ENCODE measurements at places on chromosomes 2 and 18. TPM values are rescaled to one million over a fixed set of nuclear protein-coding genes. Genes with fewer than 3 reads are reported as not detected.

DNA sequence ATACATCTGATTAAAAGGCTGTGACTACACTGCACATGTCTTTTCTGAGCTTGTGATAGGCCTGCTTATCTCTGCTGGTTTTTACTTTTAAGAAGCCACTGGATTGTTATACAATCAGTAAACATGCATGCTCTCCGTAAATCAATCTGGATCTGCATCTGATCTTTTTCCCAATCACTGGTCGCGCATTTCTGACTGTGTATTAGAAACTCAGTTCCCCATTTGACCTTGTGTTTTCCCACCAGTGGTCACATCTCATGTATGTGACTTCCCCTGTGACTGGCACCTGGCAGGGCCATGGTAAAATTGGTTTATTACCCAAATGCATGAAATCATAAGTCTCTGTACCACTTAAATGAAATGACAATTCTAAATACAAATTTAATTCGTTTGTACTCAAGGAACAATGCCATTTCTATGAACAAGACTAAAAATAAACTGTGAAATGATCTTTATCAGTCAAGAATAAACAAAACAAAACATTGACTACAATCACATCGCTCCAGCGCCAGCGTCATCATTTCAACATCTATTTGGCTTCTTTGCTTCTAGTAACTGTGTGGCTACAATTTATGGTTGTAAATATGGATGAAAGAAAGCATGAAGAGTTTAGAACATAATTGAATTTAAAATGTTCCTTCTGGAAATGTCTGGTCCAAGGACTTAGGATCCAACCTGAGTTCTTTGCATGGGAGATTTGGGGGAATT lies 396.6 kb upstream of the TRIB2 start:
- H3K4me1 ChIP-seq: no peaks in the 10 kb centered on the region
- DNase-seq: no peak
- no peaks in the 10 kb centered on the region for H3K27me3 ChIP-seq
- no peak overlapping the region for H3K4me3 ChIP-seq
- H3K27ac ChIP-seq: no peak overlapping the region
- H3K36me3 ChIP-seq: no peaks in the 10 kb centered on the region

DNA sequence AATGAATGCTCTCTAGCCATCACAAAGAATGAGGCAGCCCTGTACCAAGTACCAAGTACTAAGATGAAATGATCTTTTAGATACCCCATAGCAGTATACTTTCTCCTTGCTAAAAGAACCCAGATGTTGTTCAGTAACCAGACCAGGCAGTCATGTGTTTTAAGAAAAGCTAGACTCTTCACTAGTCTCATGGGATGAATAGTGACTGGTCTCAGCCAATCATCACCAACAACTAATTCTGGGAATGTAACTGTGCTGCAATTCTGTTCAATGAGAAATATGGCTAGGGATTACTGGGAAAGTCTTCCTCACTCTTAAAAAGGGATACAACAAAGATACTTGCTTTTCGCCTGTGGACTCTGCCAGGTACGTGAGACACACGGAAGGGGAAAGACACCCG lies 29.5 kb downstream of the MBOAT2 start:
- H3K36me3 ChIP-seq: no peaks in the 10 kb centered on the region
- DNase-seq: no peak
- no peaks in the 10 kb centered on the region for H3K27me3 ChIP-seq

DNA sequence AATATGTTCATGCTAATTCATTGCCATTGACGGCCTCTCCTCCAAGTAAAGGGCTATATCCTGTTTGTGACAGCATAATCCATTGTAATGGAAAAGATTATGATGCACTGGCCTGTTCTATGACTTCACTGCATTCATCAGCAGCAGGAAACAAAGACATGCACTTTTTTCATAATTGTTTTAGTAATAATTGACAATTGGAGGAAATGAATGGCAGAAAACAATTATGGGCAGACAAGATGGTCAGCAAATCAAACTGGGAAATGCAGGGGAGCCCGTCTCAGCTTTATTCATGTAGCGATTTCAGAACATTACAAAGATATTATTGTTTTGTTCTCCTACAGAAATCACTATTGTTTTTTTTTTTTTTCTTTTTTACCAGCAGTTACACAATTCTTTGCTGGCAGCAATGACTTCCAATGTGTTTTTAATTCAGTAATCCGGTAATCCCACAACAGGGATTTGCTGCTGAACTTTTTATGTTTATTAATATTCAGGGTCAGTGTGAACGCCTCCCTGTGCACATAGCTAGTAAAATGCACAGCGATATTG lies 33.8 kb upstream of the RASGRP3 start:
- no peaks in the 10 kb centered on the region for H3K27me3 ChIP-seq
- H3K36me3 ChIP-seq: no peaks in the 10 kb centered on the region
- H3K4me1 ChIP-seq: no peaks in the 10 kb centered on the region

DNA sequence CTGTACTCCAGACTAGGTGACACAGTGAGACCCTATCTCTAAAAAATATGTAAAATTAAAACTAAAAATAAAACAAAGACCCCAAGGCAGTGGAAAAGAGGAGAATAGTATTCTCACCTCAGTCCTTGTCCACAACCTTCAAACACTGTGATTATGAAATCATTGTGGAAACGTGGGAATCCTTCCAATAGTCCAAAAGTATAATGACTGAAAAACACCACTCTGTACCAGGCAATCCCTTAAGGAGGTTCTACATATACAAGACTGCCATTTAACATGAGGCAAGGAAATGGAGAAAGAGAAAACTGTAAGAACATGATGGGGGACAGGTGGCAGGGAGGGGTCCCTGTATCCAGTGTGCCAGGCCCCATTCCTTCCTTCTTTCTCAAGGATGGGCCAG lies 66.1 kb downstream of the ACVR1 start:
- H3K4me3 ChIP-seq: no peak overlapping the region
- no peaks in the 10 kb centered on the region for H3K27me3 ChIP-seq
- H3K4me1 ChIP-seq: no peaks in the 10 kb centered on the region
- no peak for DNase-seq

DNA sequence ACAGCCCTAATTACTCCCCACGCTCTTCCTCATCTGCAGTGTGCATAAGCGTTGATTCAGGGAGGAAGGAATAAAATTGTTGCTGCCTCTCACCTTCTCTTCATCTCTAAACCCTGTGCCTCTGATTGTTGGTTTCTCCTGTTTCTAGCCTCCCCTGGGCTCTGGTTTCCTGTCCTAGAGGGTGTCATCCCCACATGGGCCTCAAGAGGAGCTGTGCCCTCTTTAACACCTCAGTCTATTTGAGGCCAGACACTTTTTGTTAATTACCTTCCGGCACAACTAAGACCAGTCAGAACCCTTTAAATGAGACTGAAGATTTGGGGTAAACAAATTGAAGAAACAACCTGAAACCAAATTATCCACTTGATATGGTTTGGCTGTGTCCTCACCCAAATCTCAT lies 9.7 kb downstream of the CTAGE1 start:
- H3K4me3 ChIP-seq: no peak overlapping the region
- H3K27me3 ChIP-seq: no peaks in the 10 kb centered on the region
- no peaks in the 10 kb centered on the region for H3K4me1 ChIP-seq
- no peaks in the 10 kb centered on the region for H3K36me3 ChIP-seq

- H3K4me1 ChIP-seq: no peaks in the 10 kb centered on the region
- no peaks in the 10 kb centered on the region for H3K27me3 ChIP-seq
- H3K36me3 ChIP-seq: no peaks in the 10 kb centered on the region
- no peak overlapping the region for H3K27ac ChIP-seq
Measured at GRCh38 chr18:60503199-60503598, 130.6 kb upstream of the MC4R start.

- no peaks in the 10 kb centered on the region for H3K36me3 ChIP-seq
- no peaks in the 10 kb centered on the region for H3K4me1 ChIP-seq
- no peak overlapping the region for H3K27ac ChIP-seq
- DNase-seq: no peak
- no peak overlapping the region for H3K4me3 ChIP-seq
Measured at GRCh38 chr18:59643740-59644139, 53.5 kb downstream of the CCBE1 start.

GRCh38 chr2:240203031-240203787 lies 62.8 kb upstream of the OTOS start:
- no peaks in the 10 kb centered on the region for H3K4me1 ChIP-seq
- no peaks in the 10 kb centered on the region for H3K36me3 ChIP-seq
- DNase-seq: no peak
- H3K27me3 ChIP-seq: no peaks in the 10 kb centered on the region

DNA sequence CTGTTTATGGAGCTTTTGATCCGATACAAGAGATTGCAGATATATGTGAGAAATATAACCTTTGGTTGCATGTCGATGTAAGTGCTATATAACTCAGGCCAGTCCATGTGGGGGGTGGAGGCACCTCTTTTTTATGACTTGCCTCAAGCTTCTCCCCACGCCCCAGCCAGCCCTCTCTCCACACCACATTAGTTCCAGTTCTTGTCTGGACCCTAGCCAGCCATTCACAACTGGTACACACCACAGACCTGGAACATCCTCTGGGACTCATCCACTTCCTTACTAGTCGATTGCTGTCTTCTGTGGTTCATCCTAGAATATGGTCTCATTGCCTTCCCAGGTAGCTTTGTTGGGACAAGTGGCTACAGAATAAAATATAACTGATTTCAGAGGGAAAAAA lies 31.0 kb downstream of the GAD1 start:
- no peak overlapping the region for H3K27ac ChIP-seq
- H3K36me3 ChIP-seq: no peaks in the 10 kb centered on the region
- no peaks in the 10 kb centered on the region for H3K4me1 ChIP-seq
- DNase-seq: no peak
- H3K4me3 ChIP-seq: no peak overlapping the region

- no peak overlapping the region for H3K27ac ChIP-seq
- no peak overlapping the region for H3K4me3 ChIP-seq
- H3K36me3 ChIP-seq: no peaks in the 10 kb centered on the region
- no peaks in the 10 kb centered on the region for H3K27me3 ChIP-seq
- H3K4me1 ChIP-seq: no peaks in the 10 kb centered on the region
- DNase-seq: no peak
Measured at GRCh38 chr18:74613381-74613780, 15.7 kb downstream of the ZNF407 start.

DNA sequence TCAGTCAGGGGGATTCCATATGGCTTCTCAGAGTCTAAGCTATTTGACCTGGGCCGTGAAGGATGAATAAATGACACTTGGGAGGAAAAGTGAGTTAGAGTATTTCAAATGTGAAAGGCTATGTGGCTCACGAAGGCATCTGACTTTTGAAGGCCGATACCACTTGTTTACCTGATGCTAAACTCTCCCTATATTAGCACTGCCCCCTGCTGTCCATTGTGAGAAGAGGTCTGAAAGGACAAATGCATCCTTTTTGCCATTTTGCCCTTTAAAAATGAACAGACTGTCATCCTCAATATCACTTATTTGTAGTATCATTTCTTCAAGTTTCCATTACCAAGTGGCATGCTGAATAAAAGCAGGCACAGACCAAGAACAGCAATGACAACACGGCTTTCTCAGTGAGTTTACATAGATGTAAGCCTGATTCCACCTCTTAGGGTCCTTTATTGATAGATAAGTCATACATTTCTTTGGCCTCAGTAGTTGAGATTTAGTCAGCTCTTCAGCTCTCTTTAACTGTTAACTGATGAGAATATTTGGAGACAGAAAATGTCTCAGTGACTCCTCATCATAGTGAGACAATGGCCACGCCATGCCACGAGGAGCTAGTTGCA lies 40.1 kb downstream of the DOCK10 start:
- H3K27ac ChIP-seq: no peak overlapping the region
- no peak overlapping the region for H3K4me3 ChIP-seq
- no peak for DNase-seq
- H3K27me3 ChIP-seq: no peaks in the 10 kb centered on the region
- H3K4me1 ChIP-seq: no peaks in the 10 kb centered on the region
- H3K36me3 ChIP-seq: no peaks in the 10 kb centered on the region

NIF3L1 gene
- 40.7 TPM for total RNA-seq

PLB1 gene
- total RNA-seq: 2.8 TPM
